HL-60 (cell line): ENCODE measurements at places on chromosomes 3 and 15.

GRCh38 chr3:27326629-27327545 is 42.3 kb downstream of the NEK10 start:
- DNase-seq, result no peak

- DNase-seq, result no peak
Observed at GRCh38 chr15:66459818-66460615, 37.5 kb downstream of the SNAPC5 start.

DNA sequence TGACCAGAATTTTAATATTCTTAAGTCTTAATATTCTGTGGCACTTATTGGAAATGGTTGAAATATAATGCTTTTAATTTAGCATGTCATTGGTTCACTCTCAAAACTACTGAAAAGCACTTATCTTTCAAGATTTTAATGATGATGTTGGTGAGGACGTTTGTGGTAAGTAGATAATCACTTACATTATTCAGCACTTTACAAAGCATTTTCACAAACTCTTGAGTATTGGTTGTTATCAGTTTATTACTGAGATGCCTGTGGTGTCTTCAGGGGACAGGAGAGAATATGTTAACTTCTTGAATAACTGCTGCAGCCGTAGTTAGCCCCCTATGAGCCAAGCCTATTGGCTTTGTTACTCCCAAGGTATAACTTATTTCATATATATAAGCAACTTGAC is 15.2 kb downstream of the TGFBR2 start:
- no peak for DNase-seq

- no peak for DNase-seq
Observed at GRCh38 chr3:176757429-176757828, 439.9 kb downstream of the TBL1XR1 start.

DNA sequence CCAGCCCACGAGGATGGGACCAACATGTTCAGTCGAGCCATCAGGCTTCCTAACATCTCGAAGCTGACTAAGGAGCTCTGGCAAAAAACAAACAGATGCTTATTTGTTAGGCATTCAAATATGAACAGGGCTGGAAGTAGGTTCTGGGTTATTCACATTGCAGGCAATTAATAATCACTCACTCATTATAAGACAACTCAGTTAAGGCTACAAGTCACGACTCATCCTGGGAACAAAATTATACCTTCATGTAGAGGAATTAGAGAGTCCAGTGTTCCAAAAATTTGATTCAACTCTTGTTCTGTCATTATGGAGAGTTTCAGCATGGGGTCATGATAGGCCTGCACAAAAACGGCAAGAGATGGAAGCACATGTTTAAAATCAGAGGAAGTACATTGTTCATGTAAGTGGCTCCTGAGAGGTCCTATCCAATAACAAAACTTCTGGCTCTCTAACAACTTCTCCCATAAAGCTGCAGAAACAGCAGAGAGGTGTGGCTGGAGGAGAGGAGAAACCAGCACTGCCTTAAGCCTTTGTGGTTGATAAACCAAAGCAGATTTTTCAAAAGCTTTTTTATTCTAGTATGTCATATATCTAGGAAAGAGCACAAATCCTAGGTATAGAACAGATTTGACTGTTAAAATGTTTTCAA is 50.6 kb downstream of the ARHGEF3 start:
- no peak for DNase-seq

- peak; percentile 25 for DNase-seq
Observed at GRCh38 chr3:128784232-128784631, 58.2 kb downstream of the RAB7A start.

DNA sequence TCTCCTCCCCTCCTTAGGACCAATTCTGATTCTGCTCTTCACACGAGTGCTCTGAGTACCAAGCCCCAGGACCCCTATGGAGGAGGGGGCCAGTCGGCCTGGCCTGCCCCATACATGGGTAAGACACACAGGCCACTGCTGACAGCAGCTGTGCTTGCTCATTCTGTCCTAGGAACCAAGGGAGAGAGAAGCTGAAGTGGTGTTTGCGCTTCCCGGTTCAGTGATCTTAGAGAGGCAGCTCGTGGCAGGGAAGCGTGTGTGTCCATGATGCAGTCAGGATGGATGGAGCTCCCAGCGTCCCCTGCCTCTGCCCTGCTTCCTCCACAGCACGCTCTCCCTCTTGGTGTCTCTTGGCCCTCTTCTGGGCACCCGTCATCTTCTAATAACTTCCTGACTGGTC is 77.6 kb downstream of the CRTC3 start:
- no peak for DNase-seq

DNA sequence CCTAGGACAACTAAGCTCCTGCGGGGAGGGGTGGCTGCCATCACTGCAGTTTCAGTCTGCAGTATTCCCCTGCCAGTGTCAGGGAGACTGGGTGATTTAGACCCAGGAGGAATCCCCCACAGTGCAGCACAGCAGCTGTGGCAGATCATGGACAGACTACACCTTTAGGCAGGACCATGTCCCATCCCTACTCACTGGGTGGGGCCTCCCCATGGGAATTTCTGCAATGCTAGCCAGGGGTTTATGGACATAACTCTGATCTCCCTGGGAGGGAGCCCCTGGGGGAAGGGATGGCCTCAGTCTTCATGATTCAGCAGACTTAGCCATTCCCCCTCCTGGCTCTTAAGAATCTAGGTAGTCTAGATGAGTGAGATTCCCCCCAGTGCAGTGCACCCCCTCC is 130.1 kb upstream of the STAC start:
- no peak for DNase-seq

DNA sequence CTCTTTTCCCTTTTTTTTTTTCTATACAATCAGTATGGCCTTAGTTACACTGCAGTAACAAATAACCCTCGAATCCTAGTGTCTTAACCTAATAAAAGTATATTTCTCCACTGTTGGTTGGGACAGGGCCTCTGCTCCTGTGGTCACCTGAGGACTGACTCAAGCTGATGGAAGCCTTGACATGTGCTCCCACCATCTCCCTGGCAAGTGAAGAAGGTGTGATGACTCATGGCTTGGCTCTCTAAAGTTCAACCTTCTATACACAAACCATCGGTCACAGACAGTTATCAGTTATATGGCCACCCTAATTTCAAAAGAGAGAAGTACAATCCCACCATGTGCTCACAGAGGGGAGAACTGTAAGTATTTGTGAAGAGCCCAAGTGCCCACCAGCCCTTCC is 65.8 kb upstream of the CACNA2D3 start:
- no peak for DNase-seq

DNA sequence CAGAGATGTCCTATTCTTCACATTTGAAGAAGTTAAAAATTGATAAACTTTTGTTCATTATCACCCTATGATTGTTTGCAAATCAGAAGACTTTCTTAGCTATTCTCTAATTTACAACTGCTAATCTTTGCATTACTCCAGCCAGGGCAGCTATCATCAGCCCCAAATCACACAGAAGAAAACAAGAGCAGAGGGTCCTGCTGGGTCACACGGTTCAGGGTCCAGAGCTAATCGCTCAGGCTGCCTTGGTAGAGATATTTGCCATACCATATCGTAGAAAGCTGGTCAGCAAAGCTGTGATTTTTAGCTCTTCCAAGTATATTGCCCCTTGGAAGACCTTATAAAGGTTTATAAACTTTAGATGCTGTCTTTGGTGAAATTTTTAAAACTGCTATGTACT is 181.4 kb downstream of the MAGI1 start:
- DNase-seq, result no peak

- DNase-seq, result no peak
Observed at GRCh38 chr3:194327218-194328052, 23.7 kb downstream of the CPN2 start.

DNA sequence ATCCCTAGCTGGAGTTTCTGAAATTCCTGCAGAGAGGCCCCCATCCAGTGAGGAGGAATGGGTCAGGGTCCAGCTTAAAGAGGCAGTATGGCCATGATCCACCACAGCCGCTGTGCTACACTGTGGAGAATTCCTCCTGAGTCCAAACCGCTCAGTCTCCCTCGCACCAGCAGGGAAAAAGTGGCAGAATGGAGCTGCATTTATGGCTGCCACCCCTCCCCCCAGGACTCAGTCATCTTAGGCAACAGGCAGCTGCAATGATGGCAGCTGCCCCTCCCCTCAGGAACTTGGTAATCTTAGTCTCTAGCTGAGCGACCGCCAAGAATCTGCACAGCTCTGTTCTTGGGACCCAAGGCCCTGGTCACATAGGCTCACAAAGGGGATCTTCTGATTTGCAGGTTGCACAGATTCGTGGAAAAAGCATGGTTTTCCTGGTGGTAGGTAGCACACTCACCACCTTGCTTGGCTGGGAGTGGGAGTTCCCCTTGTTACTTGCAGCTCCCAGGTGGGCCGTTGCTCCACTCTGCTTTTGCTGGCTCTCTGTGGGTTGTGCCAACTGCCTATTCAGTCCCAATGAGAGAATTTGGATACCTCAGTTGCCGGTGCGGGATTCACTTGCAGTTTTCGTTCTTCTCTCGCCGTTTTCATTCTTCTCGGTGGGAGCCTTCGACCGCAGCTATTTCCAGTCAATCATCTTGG is 204.1 kb downstream of the STXBP5L start:
- DNase-seq, result no peak

- no peak for DNase-seq
Observed at GRCh38 chr3:151620071-151620470, 113.7 kb upstream of the AADACL2 start.

DNA sequence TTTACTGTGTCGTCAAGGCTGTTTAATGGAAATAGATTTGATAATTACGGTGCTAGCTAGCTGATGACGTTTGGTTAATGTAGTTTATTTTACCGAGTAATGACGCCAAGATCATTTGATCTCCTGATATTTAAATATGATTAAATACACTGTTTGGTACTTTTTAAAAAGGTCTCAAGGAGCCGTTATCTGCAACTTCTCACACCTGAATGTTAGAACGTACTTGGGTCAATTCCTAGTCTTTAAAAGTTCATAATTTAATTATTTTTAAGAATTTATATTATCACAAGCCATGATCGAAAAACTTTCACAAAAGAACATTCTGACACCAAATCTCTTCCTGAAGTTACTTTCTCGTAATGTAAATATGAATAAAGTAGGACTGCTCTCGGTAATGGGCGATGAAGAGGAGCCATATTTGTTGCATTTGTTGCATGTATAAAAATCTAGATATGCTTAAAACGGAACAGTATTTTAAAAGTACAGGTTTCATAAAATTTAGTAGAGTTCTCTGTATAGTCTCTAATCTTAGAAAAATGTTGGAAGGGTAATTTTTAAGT is 16.2 kb upstream of the CHD2 start:
- DNase-seq, result no peak

GRCh38 chr3:34013818-34014570 is 215.6 kb downstream of the PDCD6IP start:
- DNase-seq, result no peak

DNA sequence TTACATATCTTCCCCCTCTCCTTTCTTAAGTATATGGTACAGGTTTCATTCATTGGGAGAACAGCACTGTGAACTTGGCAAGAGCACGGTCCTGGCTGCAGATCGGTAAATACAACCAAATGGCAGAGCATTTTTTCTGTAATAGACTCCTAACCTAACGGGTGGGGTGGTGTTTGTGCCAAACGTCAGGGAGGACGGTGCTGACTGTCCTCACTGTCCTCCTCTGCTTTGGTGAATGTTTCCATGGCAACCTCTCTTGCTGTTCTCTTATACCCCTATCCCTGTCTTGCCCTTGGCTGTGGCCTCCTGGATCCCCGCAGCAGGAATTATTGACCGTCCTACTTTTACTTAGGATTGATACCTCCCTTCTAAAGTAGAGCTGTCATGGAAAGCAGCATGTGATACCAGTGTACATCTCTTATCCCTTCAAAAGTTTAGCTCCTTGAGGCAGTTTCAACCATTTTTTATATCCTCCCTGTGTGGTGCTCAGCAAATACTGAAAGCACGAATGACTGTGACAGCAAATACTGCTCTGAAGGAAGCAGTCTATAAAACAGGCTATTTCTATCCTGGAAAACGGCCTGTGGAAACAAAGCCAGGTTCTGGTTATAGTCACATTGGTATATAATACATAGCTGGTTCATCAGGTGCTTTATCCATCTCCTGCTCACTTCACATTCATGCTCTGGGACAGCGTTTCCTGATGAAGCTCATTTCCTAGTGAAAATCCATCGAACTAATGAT is 275.4 kb upstream of the C2CD4B start:
- DNase-seq, result no peak

- DNase-seq, result no peak
Observed at GRCh38 chr3:168034152-168034928, 61.4 kb downstream of the GOLIM4 start.

DNA sequence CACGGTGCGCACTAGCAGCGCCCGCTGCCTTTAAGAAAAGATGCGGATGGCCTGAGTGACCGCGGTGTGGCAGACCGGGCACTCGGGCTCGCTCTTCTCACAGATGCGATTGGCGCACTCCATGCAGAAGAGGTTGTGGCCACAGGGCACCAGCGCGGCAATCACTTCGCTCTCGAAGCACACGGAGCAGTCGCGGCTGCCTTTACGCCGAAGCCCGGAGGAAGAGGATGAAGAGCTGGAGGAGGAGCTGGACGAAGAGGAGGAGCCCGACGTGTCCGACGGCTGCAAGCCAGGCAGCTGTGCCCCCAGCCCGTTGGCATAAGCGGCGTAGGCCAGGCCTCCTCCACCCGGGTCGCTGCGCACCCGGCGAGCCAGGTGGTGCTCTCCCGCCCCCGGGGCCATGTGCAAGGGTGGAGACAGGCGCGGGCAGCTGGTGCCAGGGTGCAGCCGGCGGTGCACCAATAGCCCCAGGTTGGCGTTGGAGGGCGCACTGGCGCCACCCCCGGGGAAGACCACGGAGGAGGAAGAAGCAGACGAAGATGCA is 2.6 kb downstream of the MEX3B start:
- DNase-seq, result no peak

GRCh38 chr15:83275412-83275811 is 9.1 kb downstream of the BNC1 start:
- DNase-seq, result no peak

DNA sequence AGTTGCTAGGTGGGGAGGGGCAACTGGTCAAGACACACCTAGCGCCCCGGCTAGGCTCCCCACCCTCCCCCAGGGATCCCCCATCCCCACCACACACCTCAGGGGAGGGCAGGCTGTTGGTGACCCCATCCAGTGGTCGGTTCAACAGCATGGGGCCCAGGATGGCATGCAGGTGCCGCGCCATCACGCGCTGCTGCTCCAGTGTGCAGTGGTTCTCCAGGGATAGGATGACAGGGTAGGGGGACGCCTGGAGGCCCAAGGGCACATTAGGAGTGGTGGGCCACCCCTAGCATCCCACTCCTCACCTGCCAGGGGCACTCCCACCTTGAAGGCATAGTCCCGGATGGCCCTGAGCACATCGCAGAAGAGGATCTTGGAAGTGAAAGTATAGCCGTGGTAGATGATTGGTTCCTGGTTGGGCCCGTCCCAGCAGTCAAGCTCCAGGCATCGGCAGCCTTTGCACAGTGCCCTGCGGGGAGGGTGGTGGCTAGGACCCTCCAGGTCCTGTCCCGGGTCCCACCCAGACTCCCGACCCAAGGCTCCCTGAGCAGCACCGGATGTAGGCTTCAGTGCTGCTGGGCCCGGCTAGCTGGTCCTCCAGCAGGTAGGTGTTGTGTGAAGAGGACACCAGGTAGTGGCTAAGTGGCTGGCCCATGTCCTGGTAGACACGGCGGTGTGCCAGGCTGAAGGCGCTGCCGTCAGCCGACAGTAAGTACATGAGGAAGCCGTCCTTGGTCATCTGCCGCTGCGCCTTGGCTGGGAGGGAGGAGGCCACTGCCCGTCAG is 19.4 kb downstream of the VILL start:
- DNase-seq, result no peak
